ENCODE measurements at places on chromosomes 6 and 20.

GRCh38 chr6:76124018-76124417 lies 51.6 kb upstream of the IMPG1 start:
- DNase-seq: no peak

- no peak for DNase-seq
Measured at GRCh38 chr6:79231101-79231500, 3.4 kb downstream of the HMGN3 start.

DNA sequence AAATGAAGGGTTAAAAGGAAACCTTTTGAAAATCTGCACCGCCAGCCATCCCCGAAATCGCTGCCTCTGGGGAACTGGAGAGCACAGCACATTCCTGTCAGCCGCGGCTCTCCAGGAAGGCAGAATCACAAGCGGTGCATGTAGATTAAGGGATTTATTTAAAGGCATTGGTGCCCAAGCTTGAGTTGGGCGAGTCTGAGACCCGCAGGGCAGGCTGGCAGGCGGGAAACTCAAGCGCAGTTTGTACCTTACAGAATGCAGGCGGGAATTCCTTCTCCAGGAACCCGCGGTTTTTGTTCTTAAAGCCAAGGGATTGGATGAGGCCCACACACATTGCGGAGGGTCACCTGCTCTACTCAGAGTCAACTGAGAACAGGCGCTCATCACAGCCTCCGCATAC lies 10.8 kb downstream of the GPR31 start:
- no peak for DNase-seq

DNA sequence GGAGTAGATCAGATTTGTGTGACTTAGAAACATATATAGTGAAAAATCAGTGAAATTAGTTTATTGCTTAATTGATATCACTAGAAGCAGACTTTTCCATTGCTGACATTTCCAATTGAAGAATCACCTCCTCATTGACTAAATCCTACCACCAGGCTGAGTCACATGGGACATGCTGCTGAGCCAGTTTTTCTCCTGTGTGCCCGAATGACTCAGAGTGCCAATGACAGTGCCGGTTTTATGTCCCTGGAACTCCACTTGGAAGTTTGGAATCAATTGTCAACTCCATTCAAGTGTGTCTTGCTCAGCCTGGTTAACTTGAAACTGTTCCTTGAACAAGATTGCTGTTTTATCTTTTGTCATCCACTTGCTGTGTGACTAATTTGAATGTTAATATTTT lies 316.1 kb upstream of the PRDM1 start:
- DNase-seq: no peak

- no peak for DNase-seq
Measured at GRCh38 chr20:16608277-16608650, 35.0 kb upstream of the KIF16B start.

- DNase-seq: no peak
Measured at GRCh38 chr20:3092611-3093379, 8.3 kb upstream of the AVP start.

GRCh38 chr6:30450909-30451841 lies 38.1 kb upstream of the HLA-E start:
- no peak for DNase-seq

GRCh38 chr6:154039231-154039842 lies at the start of gene OPRM1:
OPRM1 (plus strand) TSS chr6:154039240; CDS start chr6:154039545, 305 bp downstream.
- no peak for DNase-seq

- DNase-seq: no peak
Measured at GRCh38 chr6:111809264-111809663, 64.0 kb downstream of the FYN start.

- no peak for DNase-seq
Measured at GRCh38 chr6:40251637-40252300, 317.5 kb upstream of the MOCS1 start.

- DNase-seq: no peak
Measured at GRCh38 chr6:102309700-102310099, 916.2 kb downstream of the GRIK2 start.

GRCh38 chr20:1391640-1392442 lies 1.0 kb downstream of the FKBP1A start:
- DNase-seq: no peak

- DNase-seq: no peak
Measured at GRCh38 chr6:70667256-70667710, 400 bp upstream of the SMAP1 start.

- DNase-seq: no peak
Measured at GRCh38 chr6:68658338-68658737, 23.3 kb downstream of the ADGRB3 start.

GRCh38 chr6:164897523-164898235 lies 411.7 kb downstream of the C6orf118 start:
- no peak for DNase-seq

DNA sequence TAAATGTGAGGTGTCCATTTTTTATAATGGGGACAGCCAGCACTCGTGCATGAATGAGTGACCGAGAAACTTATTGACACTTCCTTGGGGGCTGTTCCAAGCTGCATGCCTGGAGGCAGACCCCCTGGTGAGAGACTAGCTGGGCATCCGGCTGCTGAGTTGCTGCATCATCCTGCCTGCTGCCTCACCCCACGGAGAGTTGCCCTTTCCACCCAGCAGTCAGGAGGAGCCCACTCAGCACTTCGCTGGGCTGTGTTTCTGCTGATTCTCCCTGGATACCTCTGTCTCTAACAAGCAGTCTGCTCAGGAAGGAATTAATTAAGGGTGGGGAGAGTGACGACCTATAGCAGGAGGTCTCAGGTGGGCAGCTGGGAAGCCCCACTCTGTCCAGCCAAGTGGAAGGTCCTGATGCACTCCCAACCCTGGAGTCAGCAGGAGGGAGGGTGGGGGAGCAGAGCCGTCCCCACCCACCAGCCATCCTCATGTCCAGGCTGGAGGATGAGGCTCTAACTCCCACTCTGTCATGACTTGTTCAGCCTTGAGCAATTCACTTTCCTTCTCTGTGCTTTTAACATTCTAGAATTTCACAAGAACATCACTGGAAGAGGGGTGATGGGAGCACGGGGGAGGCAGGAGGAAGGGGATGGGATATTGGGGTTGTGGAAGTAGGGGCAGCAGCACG lies 177.3 kb downstream of the LRFN2 start:
- no peak for DNase-seq

DNA sequence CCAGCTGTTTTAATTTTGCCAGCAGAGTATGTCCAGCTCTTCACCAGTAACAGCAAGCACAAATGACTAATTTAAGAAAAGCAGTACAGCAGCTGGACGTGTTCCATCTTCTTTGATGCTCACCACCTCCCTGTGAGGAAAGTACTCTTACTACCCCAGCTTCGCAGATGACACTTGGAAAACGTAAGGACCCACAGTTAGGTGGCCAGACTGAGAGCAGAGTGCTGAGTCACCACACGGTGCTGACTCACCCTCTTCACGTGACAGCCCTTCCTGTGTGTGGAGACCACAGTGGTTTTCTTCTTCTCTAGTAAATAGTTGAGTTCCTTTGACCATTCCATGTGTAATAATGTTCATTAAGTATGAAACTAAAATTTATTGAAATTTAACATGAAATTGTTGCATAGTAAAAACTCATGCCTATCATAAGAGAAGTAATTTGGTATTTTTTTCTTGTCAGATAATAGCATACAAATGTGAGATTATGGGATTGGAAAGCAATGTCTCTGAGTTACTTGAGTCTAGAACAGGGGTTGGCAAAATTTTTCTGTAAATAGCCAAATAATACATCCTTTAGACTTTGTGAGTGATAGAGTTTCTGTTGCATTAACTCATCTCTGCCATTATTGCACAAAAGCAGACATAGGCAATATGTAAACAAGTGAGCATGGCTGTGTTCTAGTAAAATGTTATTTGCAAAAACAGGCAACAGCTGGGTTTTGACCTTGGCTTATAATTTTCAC lies 76.6 kb downstream of the SLX4IP start:
- DNase-seq: peak; percentile 94

DNA sequence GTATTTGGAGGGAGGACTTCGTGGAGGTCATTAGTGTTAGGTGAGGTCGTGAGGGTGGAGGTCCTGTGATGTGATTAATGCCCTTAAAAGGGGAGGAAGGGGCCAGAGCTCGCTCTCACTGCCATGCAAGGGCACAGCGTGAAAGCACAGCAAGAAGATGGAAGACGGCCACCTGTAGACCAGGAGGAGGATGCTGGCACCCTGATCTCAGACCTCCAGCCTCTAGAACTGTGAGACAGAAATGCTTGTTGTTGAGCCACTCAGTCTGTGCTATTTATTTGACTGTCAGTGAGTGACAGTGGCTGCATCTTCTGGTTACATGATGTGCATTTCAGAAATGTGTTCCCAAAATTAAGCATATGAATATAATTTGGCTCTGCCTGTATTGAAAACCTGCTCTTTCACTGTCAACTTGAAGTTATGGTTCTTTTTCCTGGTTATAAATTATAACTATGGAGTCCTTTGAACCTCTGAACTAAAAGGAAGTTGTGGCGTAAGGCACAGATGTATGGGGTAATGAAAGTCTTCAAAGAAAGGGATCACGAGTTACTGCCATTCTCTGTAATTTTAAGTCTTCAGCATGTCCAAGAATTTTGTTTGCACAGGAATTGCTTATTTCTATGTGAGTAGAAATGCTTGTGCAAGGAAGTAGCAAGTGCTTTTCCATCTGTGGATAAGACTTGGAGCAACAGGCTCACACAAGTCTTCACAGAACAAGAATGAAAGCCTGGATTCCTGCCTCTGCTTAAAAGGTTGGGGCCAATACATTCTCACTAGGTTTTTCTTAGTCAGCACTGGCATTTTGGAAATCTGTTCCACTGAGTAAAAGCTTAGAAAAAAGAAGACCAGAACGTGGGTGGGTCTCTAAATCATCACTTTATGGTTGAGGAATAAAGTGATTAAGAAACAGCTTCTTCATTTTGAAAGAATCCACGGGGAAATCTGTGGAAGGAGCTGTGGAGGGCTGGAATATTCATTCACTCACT lies 10.3 kb downstream of the PPP1R14C start:
- no peak for DNase-seq

- no peak for DNase-seq
Measured at GRCh38 chr20:63977739-63978276, 1.6 kb downstream of the SAMD10 start.

- no peak for DNase-seq
Measured at GRCh38 chr20:44908987-44909871, 631 bp upstream of the PABPC1L start.

DNA sequence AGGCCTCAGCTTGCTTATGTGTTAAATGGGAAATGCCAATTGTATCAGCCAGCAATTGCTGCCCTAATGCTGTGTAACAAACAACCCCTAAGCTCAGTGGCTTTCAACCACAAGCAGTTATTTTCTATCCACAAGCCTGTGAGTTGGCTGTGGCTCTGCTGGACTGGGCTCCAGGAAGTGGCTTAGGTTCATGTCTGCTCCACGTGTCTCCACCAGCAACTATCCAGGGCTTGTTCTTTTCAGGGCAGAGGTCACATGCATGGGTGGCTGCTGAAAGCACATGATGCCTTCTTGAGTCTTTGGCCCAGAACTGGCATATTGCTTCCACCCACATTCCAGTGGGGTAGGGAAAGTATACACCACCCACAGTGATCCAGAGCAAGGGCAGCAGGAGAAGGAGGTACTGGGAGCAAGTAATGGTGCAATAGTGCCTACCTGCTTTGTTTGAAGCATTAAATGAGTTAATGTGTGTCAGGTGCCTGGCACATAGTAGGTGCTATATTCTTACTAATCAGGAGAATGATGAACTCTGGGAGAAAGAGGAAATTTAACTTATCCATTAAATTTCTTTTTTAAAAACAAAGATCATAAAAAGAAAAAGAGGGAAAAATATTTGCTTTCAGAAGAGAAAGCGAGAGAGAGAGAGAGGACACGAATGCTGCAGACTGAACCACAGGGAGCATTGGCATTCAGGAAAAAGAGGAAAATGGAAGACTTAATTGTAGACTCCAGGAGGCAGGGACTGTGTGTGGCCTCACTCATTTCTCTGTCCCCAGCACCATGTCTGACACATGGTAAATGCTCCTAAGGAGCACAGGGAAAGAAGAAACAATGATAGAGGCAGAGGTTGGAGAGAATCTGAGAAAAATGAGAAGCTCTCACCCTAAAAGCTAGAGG lies 25.2 kb upstream of the RNF24 start:
- no peak for DNase-seq

DNA sequence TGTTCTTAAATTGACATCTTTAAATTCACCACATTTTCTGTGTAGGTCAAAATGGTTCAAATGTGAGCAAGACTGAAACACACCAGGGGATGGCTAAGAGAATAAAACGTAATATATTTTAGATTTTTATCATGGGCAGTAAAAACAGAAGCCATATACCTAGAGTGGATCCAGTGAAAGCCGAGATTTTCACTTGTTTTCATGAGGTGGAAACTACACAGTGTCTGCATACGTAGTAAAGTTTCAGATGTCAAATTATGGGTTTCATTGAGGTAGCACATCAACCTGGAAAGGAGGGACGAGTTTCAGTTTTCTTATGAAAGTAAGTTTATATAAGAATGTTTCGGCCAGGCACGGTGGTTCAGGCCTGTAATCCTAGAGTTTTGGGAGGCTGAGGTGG lies 25.9 kb downstream of the METTL24 start:
- no peak for DNase-seq

GRCh38 chr6:95545686-95546085 lies 31.6 kb upstream of the MANEA start:
- DNase-seq: no peak

DNA sequence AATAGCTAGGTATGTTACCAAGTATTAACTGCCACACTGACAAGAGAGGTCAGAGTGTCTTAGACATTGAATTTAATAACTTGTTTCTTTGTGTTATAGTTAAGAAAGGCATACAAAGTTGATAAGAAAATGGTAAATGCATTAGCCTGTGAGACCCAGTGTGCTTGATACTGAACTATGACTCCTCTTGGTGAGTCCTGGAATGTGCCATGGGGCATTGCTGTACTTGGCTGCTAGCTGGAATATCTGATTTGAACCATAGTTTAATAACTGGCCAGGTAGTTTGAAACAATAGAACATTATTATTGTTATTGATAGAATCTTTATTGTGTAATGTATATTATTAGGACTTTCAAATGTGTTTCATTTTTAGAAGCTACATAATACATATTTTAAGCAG lies 70.0 kb downstream of the ZFAND3 start:
- DNase-seq: no peak

DNA sequence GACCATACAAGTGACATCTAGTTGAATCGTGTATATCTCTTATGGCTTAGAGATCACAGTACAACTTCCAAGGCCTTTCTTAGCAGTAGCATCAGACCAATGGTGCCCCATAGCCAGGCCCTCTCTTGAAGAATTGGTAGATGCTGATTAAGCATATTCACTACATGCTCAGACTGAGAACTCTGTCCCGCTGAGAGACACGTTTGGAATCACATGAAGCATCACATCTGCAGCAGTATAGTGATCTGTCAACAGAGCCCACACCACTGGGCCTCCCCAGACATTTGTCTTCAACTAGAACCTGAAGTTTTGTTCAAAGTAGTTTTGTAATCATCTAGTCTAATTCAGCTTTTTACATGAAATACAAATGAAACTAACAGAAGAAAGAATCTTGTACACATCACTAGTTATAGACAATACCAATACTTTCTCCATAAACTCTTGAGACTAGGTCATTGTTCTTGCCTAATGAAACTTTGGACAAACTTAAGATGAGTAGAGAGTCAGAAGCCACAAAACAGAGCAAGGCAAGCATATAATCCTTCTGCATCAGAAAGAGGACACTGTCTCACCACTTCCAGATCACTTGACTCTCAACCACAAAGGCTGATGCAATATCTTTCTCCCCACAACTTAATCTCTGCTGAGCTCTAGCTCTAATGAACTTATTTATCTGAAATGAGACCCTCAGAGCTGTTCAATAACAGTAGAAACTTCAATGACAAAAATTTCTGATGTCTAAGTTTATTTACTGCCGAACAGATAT lies 182.7 kb downstream of the TBX18 start:
- DNase-seq: no peak

All from coronary artery (tissue), 2 donors.